ENCODE measurements at places on chromosomes 6 and 20.
A peak's percentile ranks its signal among the peaks of the same experiment; 100 is the strongest.

- DNase-seq, result no peak
These were observed 39.2 kb upstream of the CHMP4B start for GRCh38 chr20:33771938-33772337.

GRCh38 chr6:75306064-75306463, 21.5 kb upstream of the TMEM30A start:
- no peak for DNase-seq

- no peak for DNase-seq
These were observed 30.1 kb upstream of the TGM6 start for GRCh38 chr20:2350606-2351005.

DNA sequence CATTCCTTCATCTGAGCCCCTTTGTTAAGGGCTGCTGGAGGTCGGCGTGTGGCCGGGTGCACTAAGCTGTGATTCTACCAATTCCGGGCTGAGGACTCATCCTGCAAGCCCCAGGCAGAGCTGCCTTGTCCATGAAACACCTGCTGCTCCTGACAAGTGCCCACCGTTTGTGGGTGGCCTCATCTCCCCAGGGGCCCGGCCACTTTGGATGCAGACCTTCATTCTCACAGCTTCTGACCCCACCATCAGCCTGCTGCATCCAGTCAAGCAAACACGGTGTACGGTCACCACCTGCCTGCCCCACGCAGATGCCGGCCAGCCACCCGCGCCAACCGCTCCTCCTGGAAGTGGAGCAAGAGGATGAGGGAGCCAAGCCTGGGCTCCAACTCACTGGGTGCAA, 382.7 kb downstream of the THBS2 start:
- DNase-seq, result no peak

DNA sequence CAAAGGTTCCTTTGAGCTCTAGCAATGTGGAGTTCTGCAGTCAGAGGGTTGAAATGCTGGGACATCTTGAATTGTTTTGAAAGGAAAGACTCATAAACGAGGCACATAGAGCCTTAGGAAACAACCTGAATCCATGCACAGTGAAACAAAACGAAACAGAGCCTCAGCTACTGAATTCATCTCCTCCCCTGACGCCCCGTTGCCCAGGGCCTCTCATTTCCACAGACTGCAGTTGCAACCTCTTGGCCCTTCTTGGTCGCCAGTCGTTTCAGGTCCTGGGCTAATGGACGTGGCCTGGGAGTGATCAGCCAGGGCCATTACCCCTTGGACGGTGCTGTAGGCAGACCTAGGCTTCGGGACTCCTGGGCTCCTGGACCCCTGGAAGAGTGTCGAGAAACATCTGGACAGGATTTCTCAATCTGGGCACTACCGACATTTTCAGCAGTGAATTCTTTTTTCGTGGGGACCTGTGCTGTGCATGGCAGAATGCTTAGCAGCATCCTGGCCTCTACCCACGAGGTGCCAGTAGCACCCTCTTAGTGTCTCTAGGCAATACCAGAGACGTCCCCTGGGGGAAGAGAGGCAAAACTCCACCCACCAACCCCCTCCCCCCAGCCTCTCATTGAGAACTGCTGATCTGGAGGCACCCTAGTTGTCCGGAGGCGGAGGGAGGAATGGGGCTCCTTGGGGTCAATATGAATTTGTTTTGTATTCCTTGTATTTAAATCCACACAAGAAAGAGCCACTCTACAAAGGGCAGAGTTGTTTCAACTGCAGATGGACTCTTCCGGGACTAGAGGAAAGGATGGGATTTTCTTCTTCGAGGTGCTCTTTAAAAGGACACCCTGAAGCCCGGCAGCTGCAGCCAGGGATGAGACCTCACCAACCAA, 50.2 kb downstream of the TMEM242 start:
- no peak for DNase-seq

DNA sequence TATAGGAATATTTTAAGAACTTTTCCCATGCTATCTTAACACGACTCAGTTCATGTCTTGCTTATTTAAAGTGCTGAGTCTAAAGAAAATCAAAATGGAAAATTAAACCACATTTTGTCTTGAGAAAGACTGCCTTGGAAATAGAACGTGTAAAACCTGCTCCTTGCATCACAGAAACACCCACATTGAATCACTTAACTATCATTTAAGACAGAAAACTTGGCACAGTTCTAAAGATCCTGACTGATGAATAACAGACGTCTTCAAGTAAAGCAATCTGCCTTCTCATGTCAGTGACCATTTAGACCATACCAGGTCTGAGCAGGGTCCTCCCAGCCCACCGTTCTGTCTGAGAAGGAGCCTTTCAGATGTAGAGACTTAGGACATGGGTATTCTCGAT, 7.4 kb downstream of the PERP start:
- DNase-seq, result no peak

DNA sequence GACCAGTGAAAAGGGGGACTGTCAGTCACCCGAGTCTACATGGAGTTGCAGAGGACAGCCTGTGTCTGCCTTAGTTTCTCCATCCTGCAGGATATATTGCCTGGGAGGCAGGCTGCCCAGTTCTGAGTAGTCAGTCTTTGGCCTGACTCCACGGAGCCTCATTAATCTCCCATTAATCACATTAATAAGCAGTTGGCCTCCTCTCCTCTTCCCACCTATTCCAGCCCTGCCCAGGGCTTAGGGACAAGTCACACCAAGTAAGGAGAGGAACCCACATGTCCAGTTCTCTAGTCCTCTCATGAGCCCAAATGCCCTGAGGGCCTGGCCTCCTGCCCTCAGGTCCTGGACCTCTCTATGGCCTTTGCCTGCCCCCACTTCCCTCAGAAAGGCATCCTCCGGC, 1.3 kb upstream of the MUCL3 start:
- DNase-seq, result no peak

GRCh38 chr6:135604035-135604860, 106.7 kb upstream of the AHI1 start:
- no peak for DNase-seq

DNA sequence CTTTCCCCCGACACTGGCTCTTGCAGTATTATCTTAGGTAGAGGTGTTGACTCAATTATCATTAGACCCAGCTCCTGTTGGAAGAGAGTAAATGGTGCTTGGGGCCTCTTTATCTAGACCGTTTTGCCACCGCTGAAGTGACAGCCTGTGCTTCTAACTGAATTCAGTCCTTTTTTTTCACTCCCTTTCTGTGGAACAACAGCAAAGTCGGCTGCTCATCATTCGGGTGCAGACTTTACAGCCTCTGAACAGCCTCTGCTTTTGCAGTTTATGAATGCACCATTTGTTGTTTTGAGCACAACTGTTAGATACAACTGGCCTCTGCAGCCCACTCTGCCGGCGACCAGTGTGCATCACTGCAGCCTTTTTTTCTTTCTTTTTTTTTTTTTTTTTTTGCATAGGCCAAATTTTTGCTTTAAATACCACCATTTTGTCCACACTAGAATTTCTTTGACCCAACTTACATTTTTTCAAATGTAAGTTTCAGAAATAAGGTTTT, 35.8 kb downstream of the RREB1 start:
- no peak for DNase-seq

DNA sequence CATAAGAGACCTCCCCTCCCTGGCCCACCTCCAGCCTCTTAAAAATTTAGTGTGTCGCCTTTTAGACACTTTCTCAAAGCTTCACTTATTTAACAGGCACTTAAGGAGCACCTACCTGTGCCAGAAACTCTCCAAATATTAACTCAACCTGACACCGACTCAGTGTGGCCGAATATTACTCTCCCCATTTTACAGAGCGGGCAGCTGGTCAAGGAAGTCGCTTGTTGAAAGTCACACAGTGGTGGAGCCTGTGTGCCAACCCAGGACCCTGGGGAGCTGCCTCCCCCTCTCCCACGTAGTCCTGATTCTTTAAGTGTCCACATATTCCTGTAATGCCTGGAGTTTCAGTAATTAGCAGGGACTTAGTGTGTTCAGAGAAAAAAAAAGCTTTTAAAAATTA, 1.0 kb upstream of the PMEPA1 start:
- no peak for DNase-seq

GRCh38 chr6:158072083-158072721, 90.5 kb downstream of the SYNJ2 start:
- DNase-seq, result peak; percentile 46

GRCh38 chr6:13492357-13492756, 5.0 kb upstream of the GFOD1 start:
- no peak for DNase-seq

- peak; percentile 81 for DNase-seq
These were observed 1.5 kb downstream of the RBM38 start for GRCh38 chr20:57392512-57393271.

GRCh38 chr6:49549691-49550491, 577 bp upstream of the C6orf141 start:
- DNase-seq, result no peak

- no peak for DNase-seq
These were observed 41.1 kb downstream of the SUN5 start for GRCh38 chr20:32963176-32963575.

GRCh38 chr6:127497410-127497809, 21.7 kb downstream of the MTCL3 start:
- no peak for DNase-seq

- DNase-seq, result no peak
These were observed 593.0 kb downstream of the GRIK2 start for GRCh38 chr6:101986476-101986875.

- no peak for DNase-seq
These were observed 13.8 kb upstream of the TLDC2 start for GRCh38 chr20:36861875-36862801.

DNA sequence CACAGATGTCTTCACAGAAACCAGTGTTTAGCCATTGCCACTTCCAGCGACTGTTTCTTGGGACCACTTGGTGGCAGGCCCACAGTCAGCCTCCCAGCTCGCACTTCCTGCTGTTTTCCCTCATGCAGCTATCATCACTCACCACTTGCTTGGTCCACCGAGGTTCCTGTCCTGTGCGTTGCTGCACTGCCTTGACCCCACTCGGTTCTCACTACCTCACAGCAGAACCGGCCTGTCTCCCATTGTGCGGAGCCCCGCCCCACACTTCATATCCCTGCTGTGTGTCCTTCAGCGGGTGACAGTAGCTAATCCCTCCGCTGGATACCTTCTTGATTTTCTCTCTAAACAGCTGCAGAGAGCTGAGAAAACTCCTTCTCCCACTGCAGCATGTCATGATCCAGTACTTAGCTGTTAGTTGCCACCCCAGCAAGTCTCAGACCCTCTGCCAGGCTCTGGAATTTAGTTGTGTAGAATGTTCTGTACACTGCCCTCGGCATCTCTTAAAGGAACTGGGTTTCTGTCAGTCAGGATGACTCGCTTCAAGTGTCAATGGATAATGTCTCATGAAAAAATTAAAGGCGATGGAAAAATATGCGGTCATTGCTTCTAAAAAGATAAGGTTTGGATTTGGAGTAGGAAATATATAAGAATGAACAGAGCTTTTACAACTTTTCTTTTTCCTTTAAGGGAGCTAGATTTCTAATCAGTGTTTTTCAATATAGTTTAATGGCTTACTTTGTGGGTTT, 208.0 kb downstream of the FARS2 start:
- DNase-seq, result no peak

DNA sequence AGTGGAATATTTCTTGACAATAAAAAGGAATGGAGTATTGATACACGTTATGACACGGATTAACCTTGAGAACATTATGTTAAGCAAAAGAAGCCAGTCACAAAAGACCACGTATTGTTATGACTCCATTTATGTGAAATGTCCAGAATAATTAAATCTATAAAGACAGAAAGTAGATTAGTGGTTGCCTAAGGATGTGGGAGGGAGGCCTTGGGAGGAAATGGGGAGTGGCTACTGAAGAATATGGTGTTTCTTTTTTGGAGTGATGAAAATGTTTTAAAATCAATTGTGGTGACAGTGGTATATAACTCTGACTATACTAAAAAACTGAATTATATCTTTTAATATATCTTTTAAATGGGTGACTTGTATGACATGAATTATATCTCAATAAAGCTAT, 30.1 kb downstream of the TRPC4AP start:
- DNase-seq, result no peak

DNA sequence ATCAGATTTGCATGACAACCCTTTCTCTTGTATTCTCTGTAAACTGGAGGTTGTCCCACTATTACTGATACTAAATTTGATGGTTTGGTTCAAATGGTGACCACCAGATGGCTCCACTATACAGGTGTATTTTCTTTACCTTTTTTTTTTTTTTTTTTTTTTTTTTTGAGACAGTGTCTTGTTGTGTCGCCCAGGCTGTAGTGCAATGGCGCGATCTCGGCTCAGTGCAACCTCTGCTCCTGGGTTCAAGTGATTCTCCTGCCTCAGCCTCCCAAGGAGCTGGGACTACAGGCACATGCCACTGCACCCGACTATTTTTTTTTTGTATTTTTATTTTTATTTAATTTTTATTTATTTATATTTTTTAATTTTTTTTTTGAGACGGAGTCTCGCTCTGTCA, 6.6 kb upstream of the WTAP start:
- DNase-seq, result no peak

DNA sequence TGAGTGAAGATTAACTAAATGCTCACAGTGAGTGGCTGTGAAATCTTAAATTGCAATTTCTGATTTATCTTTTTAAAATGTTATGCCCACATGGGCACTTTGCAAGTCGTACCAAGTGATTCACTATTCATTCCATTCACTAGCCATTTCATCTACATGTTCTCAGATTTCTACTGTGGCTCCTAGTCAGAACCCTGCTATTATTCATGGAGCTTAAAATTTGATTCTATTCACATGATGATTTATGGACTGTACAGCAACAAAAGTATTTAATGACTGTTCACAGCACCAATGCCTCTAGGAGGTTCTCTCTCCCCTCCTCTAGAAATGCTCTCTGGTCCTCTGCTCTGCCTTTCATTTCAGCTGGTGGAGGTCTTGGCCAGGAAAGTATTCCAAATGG, 133.5 kb upstream of the MAP3K7 start:
- no peak for DNase-seq

- no peak for DNase-seq
These were observed 518.0 kb downstream of the RFPL4B start for GRCh38 chr6:112865131-112865530.

DNA sequence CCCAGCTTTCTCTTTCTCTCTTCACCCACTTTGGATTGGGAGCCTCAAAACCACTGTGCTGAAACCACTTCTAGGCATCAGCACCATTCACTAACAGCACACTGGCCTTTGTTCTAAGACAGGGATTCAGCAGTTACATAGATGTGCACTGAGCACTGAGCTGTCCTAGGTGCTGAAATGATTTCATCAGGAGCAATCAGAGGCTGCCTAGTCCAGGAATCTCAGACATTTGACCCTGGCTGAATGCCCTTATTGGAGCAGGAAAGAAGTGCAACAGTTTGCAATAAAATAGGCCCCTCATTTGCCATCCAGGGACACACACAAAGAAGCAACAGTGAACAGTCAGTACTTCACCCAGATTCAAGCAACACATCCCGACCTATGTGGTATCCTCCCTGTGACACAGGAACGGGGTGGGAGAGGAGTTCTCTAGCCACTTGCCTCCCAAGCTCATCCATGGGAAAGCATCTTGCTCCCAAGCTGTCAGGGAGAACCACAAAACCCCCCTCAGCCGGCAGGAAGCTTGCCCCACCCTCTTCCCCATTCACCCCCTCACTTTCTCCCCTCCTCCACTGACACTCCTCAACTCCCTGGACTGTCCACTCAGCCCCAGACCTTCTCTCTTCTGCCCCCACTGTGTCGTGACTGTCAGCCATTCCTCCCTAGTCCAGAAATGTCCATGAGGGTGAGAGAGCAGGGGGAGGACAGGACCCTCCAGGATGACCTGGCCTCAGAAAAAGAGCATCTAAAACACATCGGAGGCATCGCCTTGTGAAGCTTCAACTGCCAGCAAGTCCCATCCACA, 304.4 kb downstream of the PREX1 start:
- no peak for DNase-seq
